Left kidney (tissue), 8 donors: ENCODE measurements at places on chromosomes 11 and 22.

- DNase-seq, result no peak
Measured at GRCh38 chr11:62428871-62429560, 10.2 kb downstream of the SCGB1A1 start.

DNA sequence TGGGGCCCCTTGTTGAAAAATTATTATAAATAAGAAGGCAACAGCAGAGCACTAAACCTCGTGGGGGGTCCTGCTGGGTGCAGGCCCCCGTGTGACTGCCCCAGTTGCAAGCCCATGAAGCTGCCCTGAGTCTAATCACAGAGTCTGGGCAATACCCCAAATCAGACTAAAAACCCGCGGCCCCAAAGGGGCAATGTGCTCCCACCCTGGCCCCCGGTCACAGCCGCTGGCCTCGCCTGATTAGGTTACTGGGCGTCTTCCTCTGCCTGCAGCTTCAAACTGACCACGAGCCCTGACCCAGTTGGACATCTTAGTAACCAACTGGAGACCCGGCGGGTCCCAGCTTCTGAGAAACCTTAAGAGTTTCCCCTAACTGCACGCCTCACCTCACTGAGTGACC is 1.6 kb downstream of the CXCR5 start:
- DNase-seq, result no peak

GRCh38 chr11:126391970-126392632 is 36.6 kb downstream of the ST3GAL4 start:
- DNase-seq, result no peak

DNA sequence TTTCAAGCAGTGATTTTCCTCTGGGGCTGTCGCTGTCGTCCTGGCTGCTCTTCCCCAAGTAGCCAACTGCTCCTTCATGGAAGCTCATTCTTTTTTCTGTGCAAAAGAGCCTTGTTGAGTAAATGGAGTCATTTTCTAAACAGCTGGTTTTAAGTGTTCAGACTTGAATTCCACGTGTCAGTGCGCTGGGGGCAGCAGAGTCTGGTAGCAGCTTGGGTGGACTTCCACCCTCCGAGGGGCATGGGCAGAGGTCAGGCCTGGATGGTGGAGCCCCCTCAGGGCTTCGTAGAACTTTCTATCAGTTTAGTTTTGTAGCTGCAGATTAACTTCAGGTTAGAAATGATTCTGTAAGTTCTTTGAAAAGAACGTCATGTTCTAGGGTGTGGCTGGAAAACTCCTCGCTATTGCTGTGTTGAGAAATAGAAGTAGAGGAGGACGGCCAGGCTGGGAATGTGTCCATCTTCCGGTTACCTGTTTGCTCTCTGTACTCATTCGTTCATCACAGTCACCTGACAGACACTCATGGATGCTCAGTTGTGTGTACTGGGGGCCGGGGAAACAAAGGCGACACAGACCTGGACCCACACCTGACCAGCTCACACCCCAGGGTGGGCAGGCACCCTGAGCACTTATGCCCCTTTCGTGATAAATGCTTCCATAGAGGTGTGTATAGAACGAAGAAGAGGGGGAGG is 270.7 kb downstream of the TBC1D22A start:
- no peak for DNase-seq

- peak; percentile 52 for DNase-seq
Measured at GRCh38 chr11:66126808-66127555, 56.9 kb downstream of the PACS1 start.

GRCh38 chr11:82731691-82732277 is 1.9 kb downstream of the FAM181B start:
- no peak for DNase-seq

DNA sequence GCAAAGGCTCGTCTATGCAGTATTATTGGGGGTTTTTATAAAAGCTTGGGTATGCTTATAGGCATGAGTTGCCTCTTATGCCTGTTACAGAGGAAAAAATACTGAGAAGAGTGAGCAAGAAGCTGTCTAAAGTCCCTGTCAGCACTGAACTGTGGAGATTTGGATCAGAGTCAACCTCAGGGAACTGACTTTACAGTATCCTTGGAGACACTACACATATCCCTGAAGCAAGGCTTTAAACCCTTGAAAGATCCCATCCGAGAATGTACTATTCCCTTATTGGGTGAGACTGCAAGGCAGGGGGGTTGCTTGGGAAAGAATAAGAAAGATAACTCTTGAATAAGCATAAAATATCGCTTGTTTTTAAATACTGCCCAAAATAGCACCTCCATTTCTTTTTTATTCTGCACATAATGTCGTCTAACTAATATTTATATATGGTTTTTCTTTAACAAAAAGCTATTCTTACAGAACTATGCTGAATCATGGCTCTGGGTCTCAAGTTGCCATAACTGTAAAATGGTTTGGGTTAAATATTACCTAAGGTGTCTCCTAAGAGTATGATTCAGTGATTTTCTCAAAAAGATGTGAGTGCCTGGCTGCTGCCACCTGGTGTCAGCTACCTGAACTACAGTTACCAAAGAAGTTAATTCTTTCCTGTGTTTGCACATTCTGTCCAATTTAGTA is 1062.8 kb downstream of the DLG2 start:
- DNase-seq, result no peak

DNA sequence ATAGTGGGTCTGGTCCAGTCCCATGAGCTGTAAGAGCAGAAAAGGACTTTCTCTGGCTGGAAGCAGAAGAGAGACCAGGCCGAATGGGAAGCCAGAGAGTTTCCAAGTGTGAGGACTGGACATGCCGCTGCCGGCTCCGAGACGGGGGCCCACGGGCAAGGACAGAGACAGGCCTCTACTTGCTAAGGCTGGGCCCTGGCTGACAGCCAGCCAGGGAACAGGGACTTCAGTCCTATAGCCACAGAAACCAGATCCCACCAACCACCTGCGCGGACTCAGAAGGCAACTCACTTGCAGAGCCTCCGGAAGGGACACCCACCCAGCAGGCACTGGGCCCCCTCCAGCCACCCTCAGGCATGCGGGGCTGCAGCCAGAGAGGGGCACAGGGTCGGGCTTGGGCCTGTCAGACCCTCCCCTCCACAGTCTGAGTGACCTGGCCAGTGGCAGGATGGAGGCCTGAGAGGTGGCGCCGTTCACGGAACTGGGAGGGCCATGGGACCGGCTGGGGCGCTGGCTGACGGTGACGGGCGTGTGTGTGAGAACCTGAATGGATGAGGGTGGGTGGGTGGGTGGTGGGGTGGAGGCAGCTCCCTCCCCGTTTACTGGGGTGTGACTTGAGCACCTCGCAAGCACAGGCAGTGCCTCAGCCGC is 47.8 kb upstream of the A4GALT start:
- DNase-seq, result no peak
